ENCODE measurements at places on chromosomes 7 and 10.

GRCh38 chr10:118980870-118981269, 48.6 kb upstream of the NANOS1 start:
- DNase-seq, result peak; percentile 20

GRCh38 chr7:90688810-90689209, 92.7 kb downstream of the CDK14 start:
- no peak for DNase-seq

DNA sequence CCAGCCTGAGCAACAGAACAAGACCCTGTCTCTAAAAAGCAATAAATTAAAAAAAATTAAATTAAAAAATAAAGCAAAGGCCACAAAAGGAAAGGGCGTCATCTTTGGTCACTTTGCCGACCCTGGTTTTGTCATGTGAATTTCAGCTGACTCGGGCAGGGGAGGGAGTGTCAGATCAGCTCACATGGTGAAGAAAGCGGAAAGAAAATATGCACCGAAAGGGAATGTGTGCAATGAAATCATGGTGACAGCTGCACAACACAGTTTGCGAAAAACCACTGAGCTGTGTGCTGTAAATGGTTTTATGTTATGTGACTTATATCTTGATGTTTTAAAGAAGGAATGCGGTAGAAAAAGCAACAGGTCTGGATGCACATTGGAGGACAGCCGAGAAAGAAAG, 39.8 kb downstream of the RCC1L start:
- no peak for DNase-seq

DNA sequence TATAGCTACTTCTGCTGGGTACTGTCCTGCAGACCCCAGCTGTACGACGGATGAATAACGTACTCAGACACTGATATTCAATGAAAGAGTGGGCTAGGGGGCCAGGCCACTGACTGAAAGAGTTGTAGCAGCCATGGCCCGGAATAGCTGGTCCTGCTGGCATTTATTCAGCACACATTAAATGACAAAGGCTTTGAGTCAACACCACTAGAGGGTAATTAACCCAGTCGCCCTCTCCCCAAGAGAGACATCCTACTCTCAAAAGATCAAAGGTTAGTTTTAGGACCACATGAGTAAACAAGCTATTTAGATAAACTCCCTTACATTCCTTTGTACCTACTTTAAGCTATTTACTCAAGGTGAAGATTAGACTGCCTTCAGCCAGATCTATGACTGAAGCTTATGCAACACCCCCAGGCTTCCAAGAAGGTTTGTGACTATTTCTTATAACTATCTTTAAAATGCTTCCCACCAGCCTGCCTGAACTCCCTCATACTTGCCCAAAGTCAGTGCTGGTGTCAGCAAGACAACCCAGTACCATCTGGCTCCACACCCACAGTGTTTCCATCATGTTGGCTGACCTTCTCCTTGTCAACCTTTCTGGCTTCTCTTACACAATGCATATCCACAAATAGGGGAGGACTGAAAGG, 629.1 kb downstream of the SORCS1 start:
- no peak for DNase-seq
